Stimulated activated CD8-positive, alpha-beta memory T cell treated with anti-CD3 and anti-CD28 coated beads, Interleukin-4, amount 100 ng/mL, for 48 hours (primary cell): ENCODE measurements at places on chromosomes 13 and 19.

- DNase-seq = no peak
Observed at GRCh38 chr13:69828527-69828926, 279.1 kb upstream of the ATXN8OS start.

DNA sequence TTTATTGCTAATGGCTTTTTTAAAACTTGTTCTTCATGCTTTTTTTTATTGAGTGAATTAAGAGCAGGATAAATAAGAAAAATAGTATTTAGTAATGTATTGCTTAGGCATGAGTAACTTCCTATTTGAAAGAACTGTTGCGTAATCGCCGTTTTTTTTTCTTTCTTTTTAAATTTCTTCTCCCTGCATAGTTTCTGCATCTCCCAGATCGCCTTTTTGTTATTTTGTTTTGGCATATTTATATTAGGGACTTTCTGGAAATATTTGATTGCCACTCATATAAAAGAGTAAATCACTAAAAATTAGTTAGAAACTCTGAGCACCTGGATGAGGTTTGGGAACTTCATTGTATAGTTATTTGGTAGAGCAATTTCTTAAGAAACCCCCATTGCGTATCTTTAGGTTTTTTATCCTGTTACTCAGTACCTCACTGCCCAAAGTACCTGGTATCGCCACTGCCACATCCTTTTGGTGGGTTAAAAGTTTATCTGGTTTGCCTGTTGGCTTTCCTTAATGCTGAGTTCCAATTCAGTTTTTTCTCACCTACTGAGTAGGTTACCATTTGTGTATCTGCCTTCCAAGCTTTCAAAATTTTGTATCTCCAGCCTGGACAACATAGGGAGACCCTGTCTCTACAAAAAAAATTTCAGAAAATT is 36.2 kb upstream of the LPAR6 start:
- no peak for DNase-seq

- no peak for DNase-seq
Observed at GRCh38 chr13:78323040-78323439, 280.3 kb downstream of the POU4F1 start.

- no peak for DNase-seq
Observed at GRCh38 chr13:60931858-60932546, 483.6 kb downstream of the PCDH20 start.

GRCh38 chr19:49570997-49571676 is 9.2 kb downstream of the NOSIP start:
- DNase-seq = no peak

- no peak for DNase-seq
Observed at GRCh38 chr19:5293612-5294378, 46.8 kb downstream of the PTPRS start.

DNA sequence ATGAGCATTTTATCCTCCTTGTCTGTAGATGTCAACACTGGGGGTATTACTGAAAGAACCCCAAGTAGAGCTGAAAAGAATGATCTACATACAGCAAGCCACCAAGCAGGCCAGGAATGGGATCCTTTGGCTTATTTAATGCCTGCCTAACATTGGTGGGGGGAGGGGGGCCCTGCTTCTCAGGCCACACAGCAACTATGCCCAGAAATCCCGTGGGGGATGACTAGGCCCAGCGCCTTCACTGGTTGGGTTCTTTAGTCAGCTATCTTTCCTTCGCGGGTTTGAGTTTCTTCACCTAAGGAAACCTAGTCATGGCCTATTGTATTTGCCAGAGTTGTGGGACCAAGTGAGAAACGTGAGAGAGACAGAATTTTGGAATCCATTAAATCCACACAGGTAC is 80.5 kb downstream of the CCNA1 start:
- DNase-seq = no peak

- DNase-seq = no peak
Observed at GRCh38 chr13:80037505-80037888, 303.4 kb downstream of the SPRY2 start.

DNA sequence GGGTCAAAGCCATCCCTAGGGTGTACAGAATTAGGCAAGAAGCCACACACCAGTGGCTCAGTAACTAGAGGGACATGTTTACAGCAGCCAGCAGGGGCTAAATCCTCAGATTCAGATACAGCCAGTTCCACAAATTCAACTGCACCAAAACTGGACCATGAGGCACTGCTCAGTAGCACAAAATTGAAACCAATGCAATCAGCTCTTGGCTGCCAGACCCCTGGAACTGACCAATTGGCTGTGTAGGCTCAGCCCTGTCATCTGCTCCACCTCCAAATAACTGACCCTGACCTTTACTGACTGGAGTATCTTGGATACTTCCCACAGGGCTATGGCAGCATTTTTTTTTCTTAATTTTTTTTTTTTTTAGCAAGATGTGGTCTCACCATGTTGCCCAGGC is 226.5 kb downstream of the FOXO1 start:
- no peak for DNase-seq

DNA sequence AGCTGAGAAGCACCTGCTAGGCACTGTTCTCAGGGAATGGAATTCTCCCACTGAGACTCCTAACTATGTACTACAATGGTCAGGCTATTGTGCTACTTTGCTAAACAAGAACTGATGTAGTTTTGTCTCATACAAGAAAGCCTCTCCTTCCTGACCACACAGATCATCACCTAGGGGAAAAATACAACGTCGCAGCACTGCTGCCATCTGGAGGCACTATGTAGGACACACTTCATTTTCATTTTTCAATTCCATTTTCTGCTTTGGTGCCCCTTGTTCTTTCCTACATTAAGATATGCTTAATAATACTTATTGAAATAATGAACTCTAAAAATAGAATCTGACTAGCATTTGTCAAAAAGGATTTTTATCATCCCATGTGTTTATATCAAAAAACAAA is 21.1 kb downstream of the PROSER1 start:
- no peak for DNase-seq

DNA sequence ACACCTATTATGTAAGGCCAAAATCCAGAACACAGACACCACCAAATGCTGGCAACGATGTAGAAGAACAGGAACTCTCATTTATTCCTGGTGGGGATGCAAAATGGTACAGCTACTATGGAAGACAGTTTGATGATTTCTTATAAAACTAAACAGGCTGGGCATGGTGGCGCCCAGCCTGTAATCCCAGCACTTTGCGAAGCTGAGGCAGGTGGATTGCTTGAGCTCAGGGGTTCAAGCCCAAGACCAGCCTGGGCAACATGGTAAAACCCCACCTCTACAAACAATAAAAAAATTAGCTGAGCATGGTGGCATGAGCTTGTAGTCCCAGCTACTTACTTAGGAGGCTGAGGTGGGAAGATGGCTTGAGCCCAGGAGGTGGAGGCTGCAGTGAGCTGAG is 98.3 kb downstream of the TUBA3C start:
- DNase-seq = no peak

GRCh38 chr13:110233951-110234280 is 73.0 kb downstream of the COL4A1 start:
- DNase-seq = no peak

- no peak for DNase-seq
Observed at GRCh38 chr13:89076622-89077021, 1405.5 kb downstream of the SLITRK5 start.

- DNase-seq = no peak
Observed at GRCh38 chr13:72884101-72884500, 102.2 kb downstream of the PIBF1 start.
